Aorta (tissue), 5 donors: ENCODE measurements at places on chromosomes 3 and 15. TPM values are rescaled to one million over a fixed set of nuclear protein-coding genes. Genes with fewer than 3 reads are reported as not detected.

The QTRT2 gene
- total RNA-seq = 23.4 TPM

The RIOX2 gene
- total RNA-seq = 15.7 TPM

The NTRK3 gene
- 79.9 TPM for total RNA-seq

DNA sequence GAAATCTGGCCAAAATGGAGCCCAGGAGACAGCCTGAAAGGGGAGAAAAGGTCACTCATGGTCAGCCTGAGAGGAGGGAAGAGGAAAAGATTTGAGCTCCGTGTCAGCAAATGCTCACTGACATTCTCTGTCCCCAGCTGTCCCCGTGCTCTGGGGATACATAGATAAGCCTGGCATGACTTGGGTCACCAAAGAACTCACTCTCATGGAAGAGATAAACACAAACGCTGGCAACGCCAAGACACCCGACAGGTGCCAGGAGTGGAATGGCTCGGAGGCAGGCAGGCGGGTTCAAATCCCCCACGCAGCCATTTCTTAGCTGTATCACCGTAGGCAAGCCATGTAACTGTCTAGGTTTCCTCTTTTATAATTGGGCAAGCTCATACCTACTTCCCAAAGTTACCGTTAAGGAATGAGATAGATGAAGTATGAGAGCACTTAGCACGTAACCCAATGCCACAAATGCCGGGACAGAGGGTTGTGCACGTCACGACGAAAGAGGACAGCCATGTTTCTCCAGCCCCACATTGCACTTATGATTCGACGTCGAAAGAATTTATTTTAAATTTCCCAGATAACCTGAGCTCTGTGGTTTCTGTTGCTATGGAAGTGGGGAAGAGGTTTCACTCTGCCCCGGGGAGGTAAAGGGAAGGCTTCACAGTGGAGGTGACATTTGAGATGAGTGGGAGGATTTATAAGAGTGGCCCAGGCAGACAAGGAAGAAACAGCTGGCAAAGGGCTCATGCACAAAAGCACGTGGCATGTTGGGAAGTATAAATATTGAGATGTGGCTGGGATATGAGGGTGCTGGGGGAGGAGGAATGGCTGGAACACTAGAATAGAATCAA lies 41.4 kb upstream of the TSEN2 start:
- no peaks in the 10 kb centered on the region for H3K36me3 ChIP-seq
- no peak overlapping the region for H3K27ac ChIP-seq
- no peak overlapping the region for H3K4me3 ChIP-seq
- H3K27me3 ChIP-seq = no peaks in the 10 kb centered on the region
- no peaks in the 10 kb centered on the region for H3K4me1 ChIP-seq
- peak; percentile 28 for DNase-seq

- H3K36me3 ChIP-seq = no peaks in the 10 kb centered on the region
- no peak for DNase-seq
- H3K4me3 ChIP-seq = no peak overlapping the region
Observed at GRCh38 chr3:180492047-180492446, 109.9 kb upstream of the TTC14 start.

DNA sequence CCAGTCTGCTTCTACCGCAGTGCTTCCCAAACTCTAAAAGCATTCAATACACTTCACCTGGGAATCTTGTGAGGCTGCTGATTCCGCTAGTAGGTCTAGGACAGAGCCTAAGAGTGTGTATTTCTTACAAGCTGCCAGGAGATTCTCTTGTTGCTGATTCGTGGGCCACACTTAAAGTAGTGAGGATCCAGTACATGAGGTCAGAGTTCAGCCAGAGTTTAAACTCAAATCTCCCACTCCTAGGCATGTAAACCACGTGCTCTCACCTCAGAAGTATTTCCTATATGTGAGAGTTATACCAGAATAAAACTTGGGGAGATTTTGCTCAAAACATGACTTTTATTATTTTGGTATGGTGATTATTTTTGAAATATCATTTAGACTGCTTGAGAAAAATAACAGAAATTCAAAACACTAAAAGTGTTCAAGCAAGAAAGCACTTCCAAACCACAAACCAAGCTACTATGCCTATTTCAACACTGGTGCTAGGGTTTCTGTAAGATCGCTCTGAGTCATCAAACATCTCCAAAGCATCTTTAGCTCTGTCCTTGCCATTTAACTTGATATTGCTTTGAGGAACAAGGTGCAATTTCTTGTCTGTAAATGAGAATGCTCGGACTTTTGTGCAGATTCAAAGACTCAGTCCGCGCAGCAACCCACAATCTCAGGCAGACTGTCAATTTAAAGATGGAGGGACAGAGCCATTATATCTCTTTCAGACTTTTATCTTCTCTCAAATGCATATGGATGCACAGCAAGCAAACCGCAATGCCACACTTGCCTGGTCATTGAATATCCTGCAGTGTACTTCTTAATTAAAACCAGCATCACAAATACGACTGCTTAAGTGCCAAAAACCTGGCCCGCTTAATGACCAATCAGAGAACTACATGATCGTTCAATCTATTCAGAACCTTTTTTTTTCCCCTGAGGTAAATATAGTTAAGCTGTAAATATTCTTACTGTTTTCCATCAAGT lies 59.8 kb downstream of the AGTR1 start:
- no peaks in the 10 kb centered on the region for H3K27me3 ChIP-seq
- no peak overlapping the region for H3K4me3 ChIP-seq
- H3K27ac ChIP-seq = no peak overlapping the region
- DNase-seq = no peak
- H3K36me3 ChIP-seq = no peaks in the 10 kb centered on the region

- H3K36me3 ChIP-seq = no peaks in the 10 kb centered on the region
- no peaks in the 10 kb centered on the region for H3K27me3 ChIP-seq
- H3K4me3 ChIP-seq = no peak overlapping the region
- DNase-seq = no peak
- no peaks in the 10 kb centered on the region for H3K4me1 ChIP-seq
- no peak overlapping the region for H3K27ac ChIP-seq
Observed at GRCh38 chr3:66997560-66998112, 471 bp upstream of the KBTBD8 start.
